Mammary epithelial cell (primary cell): ENCODE measurements at places on chromosomes 2 and 18. TPM values are rescaled to one million over a fixed set of nuclear protein-coding genes. Genes with fewer than 3 reads are reported as not detected.

ZEB2 gene
- 0.26 TPM for polyA plus RNA-seq

SAG gene
- polyA plus RNA-seq, result not detected

HAAO gene
- polyA plus RNA-seq, result not detected

FOXI3 gene
- polyA plus RNA-seq, result 0.78 TPM

LYG2 gene
- polyA plus RNA-seq, result 0.48 TPM

RUFY4 gene
- polyA plus RNA-seq, result not detected

SCN9A gene
- 0.49 TPM for polyA plus RNA-seq

ADRA2B gene
- polyA plus RNA-seq, result 0.05 TPM

DNA sequence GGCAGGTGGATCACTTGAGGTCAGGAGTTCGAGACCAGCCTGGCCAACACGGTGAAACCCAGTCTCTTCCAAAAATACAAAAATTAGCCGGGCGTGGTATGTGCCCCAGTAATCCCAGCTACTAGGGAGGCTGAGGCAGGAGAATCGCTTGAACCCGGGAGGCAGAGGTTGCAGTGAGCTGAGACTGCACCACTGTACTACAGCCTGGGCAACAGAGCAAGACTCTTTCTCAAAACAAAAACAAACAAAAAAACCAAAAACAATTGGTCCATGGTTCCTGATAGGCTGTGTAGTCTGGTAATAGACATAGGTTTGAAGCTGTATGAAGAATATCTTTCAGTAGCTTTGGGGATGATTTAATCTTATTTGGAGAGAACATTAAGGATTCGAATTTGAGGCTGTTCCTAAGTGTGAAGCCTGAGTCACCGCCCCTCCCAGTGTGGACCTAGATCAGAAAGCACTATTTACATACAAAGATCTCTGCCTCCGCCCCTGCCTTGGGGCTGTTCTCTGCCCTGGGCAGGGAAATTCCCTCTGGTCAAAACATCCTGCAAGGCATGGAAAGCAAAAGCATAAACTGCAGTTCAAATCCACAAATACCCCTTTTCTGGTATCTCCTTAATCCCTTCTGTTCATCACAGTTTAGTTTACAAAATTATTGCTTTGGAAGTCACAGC, 52.8 kb upstream of the PMAIP1 start:
- DNase-seq, result peak; percentile 72

DNA sequence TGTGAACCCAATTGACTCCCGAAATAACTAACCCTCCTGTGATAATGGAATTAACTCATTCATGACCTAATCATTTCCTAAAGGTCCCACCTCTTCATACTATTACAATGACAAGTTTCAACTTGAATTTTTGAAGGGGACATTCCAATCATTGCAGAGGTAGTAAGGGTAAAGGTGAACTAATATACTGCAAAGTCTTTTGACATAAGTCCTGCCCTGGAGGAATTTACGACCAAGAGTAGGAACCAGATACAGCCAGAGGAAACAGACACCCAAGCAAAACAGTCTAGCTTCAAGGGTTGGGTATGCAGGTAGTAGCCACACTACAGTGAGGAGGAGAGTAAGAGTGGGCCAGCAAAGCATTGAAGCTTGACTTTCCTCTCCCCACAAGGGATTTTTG, 1.2 kb upstream of the SRBD1 start:
- peak; percentile 26 for DNase-seq

DNA sequence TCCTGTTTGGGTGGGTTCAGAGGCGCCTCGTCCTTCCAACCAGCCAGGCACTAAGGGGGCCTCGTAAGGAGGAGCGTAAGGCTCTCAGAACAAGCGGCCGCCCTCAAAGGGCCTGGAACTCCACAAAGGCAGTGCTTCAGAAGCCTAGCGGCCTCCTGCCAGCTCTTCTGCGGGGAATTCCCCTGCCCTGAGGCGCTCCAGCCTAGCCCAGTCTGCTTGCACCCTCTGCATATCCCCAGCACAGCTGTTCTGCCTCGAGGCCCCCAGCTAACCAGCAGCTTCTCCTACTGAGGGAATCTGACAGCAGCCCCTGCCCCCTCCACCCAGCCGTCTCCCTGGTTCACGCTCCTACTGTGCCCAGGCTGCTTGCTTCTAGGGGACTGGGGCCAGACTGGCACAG, 265.9 kb downstream of the TFCP2L1 start:
- no peak for DNase-seq

DNA sequence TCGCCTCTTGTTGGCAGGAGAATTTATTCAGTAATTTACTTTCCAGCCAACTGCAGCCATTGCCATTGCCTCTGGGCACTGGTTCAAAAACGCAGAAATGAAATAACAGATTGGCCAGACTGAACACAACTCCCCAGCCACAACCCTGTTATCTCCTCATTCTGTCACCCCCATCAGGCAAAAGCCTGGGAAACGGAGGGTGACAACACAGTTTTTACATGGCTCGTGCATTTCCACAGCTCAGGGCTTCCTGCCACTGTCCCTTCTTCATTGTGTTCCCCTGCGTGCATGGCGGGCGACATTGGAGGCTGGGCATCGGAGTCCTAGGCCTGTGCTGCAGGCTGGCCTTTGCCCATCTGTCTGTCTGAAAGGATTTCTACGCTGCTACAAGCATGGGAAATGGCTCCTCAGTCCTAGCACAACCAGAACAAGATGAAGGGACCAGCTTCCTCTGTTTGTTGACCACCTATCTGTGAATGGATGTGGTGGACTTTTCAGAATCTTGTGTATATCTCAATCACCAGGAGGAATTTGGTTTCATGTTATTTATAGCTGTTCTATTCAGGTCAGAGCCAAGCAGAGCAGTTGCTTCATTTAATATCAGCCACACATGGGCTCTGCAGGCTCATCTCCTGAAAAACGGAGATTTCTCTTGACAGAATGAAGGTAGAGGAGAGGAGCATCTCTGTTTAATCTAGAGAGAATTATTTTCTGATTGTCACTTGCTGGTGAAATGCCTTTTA, 107.0 kb downstream of the MGAT5 start:
- no peak for DNase-seq

GRCh38 chr2:19461504-19462255, 103.3 kb upstream of the OSR1 start:
- DNase-seq, result no peak

DNA sequence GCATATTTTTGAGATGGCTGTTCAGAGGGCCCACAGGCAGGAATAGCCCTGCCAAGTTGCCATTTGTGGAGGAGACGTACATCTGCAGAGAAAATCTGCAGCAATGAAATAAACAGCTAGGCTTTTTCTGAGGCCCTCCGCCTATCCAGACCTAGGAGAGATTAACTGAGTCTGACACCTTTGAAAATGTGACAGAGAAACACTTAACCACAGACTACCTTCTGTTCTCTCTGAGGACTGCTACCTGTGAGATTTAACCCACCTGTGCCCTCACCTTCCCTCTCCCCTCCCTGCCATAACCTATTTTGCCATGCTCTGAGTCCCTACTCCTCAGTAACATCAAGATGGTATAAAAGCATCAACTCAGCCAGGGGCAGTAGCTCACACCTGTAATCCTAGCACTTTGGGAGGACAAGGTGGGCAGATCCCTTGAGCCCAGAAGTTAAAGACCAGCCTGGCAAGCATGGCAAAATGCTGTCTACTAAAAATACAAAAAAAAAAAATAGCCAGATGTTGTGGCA, 160.3 kb downstream of the TGIF1 start:
- no peak for DNase-seq

GRCh38 chr2:173119069-173119807, 43.6 kb downstream of the MAP3K20 start:
- DNase-seq, result no peak

DNA sequence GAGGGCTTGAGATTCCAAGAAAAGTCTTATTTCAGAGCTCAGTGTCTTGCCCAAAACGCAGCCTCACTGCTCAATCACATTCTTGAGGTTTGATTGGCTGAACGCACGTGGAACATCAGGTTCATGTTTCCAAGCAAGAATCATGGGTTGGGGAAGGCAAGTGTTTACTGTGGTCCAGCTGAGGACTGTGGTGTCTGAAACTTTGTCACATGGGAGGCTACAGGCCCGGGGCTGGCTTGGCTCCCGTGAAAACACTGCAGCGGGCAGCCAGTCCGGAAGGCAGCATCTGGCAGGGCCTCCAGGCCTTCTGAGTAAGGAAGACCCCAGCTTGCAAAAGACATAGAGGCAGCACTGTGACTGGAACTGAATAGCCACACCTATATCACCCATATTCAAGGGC, 84.7 kb downstream of the POLR1A start:
- no peak for DNase-seq

DNA sequence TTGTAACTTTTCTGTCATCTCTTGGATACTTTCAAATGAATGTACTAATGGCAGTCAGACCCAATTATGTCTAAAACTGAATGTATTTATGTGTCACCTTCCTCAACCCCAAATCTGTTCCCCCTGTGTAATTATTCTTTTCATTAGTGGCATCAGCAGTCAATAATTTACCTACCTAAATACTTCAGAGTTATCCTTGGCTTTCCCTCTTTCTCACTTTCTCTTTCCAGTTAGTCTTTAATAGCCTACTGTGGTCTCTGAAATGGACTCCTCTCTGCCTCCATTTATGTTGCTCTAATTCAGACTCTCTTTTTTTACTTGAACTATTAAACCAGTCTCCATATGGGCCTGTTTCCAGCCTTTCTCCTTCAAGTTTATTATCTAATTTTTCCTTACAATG, 21.0 kb downstream of the C18orf63 start:
- DNase-seq, result no peak

DNA sequence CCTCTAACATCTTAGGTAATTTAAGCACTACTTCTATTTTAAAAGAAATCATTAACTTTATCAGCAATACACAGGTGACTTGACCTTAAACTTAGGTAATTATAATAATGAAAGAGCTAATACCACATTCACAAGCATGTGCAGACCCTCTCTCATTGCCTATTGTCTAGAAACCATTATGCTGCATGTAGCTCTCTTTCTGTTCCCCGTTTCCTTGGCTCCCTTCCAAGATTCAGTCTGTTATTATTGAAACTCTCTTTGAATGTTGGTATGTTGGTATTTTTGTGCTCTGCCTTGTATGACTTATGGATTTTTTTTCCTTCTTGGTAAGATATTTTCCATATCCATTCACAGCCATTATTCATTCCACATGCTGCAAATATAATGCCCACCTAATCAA, 201.2 kb downstream of the CDCA7 start:
- DNase-seq, result no peak

GRCh38 chr2:61816480-61817355, 37.1 kb downstream of the FAM161A start:
- no peak for DNase-seq

- peak; percentile 19 for DNase-seq
Measured at GRCh38 chr2:142241016-142241415, 110.2 kb upstream of the LRP1B start.

DNA sequence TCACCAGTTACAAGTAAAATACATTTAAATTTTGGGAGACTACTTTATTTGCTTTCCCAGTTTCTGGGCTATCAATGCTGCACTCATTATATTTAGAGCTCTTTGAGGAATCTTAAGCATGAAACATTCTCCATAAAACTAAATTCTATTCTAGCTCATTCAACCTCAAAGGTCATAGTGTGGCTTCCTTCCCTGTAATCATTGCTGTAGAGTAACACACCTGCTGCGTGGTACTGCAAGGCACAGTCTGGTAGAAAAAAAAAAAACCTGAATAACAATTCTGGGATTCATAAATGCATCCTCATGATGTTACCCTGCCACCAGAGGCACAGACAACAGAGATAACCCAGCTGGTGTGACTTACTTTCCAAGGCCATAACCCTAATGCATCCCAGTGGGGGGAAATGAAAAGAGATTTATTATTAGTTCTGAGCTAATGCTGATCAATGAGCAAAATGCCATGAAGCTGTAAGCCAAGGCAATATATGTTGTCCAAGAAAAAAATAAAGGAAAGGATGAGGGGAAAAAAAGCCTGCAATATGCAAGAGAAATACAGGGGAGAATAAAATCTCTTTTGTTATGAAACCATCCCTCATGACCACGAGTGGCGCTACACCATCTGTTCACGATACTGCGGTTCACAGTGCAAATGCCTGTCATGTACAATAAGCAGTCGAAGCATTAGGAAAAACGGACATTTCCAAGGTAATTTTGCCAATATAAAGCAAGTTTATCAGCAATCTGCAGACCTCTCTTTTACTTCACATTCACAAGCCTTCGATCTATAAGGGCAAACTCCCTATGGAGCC, 1481.6 kb upstream of the PIK3C3 start:
- no peak for DNase-seq

GRCh38 chr2:54456612-54457322, 640 bp downstream of the SPTBN1 start:
- peak; percentile 44 for DNase-seq

DNA sequence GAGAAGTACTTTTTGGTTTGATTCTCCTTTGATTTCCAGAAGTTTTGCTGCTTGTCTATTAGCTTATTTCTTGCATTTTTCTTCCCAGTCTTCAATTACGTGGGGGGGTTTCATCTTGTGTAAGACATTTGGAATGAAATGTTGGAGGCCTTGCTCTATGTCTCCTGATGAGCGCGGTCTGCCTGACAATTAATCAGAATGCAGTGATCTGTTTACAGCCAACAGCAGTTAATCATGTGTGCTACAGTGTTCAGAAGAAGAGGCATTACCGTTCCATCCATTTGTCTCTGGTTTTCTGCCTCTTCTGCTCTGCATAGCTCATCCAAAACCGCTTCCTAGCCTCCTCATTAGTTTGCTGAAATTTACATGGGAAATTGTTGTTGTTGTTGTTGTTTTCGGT, 134.4 kb upstream of the ST6GAL2 start:
- DNase-seq, result no peak

- DNase-seq, result peak; percentile 69
Measured at GRCh38 chr2:72669121-72669520, 156.7 kb downstream of the EXOC6B start.

- DNase-seq, result peak; percentile 68
Measured at GRCh38 chr2:72788756-72789155, 37.1 kb downstream of the EXOC6B start.

DNA sequence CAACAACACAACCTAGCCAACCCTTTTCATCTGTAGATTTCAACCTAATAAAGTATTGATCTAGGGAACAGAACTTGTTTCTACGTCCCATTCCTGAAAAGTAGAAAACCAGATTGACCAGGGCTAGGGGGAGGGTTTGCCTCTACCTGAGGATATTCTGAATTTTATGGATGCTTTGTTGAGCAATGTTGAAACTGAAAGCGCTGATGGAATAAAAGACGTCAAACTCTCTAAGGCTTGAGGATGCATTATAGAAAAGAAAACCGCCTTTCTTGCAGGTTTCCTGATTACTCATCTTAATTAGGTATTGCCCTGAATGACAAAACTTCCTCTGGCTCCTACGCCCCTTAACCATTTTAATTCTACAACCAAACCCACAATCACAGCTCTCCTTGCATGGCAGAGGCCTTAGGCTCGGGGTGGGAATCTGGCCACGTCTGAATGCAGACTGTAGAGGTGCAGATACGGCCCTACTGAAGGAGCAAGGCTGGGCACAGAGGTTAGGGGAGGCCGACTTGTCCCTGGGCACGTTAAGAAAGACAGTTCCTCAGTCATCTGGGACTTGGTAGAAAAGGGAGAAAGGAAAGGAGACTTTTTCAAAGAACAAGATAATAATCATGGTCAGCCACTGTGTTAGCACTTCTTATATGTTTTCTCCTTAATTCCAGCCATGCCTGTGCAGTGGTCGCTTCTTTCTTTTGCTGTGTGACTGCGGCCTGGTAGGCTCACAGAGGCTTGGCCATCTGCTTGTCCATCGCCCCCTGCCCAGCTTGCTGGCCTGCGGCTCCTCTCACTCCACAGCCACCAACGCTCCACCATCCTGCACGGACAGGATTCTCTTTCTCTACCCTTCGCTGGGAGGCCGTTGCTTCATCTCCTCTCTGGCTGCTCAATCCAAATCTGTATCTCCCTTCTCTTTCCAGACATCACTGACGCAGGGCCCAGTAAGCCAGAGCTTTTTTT, 209.5 kb downstream of the VAPA start:
- DNase-seq, result no peak

GRCh38 chr2:117771969-117772630, 42.4 kb upstream of the DDX18 start:
- DNase-seq, result no peak
